ENCODE measurements at places on chromosomes 5 and 9.

GRCh38 chr5:96516631-96517071 is 83.6 kb upstream of the PCSK1 start:
- DNase-seq = no peak

DNA sequence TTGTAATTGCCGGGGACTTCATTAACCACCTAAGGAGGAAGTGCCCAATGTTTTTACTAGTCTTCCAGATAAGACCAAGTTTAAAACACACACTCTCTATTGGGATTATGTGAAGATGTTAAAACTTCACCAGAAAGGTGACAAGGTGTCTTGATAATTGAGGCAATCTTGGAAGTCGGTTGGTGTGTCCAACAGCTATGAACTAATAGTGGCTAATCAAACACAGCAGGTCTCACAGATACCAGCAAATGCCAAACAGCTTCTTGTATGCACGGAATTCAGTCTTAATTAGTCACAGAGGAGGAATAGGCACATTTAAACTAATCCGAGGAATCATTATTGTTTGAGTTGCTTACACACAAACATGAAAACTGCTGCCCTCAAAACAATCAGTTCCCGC is 214.5 kb downstream of the SEC61B start:
- DNase-seq = no peak

DNA sequence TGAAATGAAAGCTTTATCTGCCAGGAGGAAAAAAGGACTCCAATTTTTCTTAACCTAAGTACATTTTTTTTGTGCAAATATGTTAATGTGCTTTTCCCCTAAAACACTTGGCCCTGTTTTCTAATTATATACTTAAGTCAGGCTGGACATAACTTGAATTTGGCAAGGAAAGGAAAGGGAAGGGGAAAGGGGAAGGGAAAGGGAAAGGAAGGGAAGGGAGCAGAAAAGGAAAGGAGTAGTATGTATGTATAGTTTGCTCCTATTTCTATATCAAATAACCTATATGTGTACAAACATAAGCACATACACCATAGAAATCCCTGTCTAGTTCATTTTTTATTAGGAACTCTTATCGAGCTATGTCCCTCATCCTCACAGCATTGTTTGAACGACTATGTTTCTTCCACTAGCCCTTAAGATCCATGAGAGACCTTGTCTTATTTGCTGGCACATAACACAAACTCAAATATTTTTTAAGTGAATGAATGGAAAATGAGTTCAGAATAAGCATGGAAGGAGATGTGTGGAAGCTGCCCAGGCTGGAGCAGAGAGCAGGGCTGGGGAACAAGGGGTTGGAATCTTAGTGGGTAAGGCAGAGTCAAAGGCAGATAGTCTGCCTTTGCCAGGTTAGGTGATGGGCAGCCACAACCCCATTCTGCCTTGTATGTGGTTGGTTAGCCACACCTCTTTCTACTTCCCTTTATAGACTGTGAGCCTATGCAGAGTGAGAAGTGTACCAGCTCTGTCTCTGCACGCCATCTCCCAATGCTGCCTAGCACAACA is 70.0 kb downstream of the KLHL3 start:
- DNase-seq = no peak

DNA sequence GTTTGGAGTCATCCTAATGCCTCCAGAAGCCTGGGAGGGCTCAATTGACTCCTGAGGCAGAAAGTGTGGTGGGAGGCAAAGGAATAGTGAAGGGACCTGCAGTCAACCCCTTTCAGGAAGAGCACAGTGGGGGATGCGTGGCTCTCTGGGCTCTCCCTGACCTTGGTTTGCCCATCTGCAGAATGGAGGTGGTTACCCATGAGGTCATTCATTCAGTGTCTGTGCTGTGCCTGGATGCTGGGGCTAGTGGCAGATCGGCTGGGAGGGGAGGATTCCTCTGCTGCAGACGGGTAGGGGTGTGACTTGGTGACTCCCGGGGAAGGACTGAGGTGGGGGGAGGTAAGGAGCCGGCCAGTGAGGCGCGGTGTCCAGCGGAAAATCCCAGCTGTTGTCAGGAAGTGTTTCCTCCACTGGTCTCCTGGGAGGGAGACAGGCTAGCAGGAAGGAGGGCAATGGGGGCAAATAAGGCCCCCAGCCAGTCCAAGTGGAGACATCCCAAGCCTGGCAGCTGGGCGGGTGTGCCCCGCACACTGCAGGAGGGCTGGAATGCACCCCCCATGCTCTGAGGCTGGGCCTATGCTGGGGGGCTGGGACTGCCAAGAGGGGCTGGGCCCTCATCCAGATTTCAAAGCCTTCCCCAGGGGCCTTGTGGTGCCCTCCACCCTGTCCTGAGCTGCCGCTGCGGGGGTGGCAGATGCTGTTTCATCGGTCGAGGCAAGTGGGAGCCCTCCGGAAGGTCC is 10.9 kb downstream of the CXXC5 start:
- no peak for DNase-seq

DNA sequence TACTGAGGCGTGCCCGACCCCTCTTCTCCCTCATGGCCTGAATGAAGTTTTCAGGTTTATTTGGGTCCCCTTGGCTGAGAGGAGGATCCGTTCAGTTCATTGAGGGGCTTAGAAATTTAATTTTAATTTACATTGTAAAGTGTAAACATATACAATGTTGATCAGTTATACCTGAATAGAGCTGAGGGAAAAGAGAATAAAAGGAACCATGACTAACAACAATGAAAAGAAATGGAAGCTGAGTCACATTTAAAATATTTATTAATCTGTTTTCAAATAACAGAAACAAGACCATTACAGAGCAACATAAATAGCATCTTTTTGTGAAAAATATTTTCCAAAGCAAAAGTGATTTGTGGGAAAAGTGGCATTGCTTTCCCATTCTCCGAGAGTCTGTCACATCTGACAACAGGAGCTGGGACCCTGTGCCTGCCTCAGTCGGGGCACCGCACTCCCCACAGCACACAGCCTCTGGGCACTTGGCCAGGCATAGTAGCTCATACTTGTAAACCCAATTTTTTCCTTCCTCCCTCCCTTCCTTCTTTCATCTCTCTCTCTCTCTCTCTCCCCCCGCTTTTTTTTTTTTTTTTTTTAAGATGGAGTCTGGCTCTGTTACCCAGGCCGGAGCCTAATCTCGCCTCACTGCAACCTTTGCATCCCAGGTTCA is 28.7 kb downstream of the PROP1 start:
- DNase-seq = no peak

DNA sequence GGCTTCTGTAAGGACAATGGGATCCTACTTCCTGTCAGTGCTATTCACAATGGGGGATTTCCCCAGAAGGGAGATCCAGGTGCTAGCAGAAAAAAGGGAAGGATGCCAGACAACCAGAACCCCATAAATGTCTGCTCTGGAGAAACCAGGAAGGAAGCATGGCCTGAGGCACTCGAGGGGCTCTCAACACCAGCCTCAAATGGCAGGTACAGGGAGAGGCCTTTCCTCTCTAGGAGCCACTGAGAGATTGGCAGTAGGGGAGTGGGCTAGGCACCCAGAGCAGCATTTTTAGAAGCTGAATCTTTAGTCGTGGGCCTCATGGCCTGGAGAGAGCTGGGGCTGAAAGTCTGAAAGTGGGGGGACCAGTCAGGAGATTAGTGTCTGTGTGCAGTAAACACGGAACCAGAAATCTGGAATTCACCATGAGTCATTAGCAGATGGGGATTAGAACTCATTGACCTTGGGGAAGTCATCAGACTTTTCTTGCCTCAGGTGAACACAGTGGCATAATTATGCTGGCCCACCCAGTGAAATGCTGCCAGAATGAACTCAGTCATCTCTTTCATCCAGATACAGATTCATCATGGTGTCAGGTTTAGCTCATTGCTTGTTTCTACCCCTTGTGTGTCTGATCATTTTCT is 28.3 kb downstream of the ARHGEF28 start:
- DNase-seq = no peak

- DNase-seq = no peak
Observed at GRCh38 chr9:4293293-4293941, 6.5 kb downstream of the GLIS3 start.

DNA sequence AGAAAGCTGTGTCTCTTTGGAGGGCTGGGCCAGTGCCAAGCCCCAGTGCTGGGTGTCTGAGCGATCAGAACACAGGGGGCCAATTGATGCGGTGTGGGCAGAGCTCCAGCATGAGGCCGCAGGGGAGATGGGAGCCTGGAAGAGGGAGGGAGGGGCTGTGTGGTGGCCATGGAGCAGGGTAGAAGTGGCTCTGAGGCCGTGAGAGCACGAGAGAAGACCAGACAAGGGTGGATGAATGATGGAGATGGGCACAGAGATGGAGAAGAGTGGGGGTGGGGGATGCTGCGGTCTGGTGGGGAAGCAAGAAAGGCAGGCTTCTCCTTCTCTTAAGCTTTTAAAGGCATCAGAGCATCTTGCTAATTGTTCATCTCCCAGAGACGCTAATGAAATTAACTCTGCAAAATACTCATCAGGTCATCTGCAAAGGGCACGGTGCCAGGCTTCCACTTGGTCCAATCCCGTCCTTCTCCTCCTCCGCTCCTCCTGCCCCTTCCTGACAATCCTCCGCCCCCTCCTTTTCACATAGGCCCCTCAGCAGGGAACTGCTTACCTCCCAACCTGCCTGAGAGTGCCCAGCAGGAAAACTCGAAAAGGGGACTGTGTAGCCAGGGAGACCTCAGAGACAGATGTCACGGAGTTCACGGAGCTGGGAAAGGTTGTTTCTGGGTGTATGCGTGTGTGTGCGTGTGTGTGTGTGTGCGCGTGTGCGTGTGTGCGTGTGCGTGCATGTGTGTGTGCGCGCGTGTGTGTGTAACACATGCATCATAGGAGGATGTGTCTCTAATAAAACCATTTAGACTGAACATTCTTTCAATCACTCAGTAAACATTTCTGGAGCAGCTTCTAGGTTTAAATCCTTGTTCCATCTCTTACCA is 7.1 kb upstream of the UNC5A start:
- no peak for DNase-seq

- DNase-seq = no peak
Observed at GRCh38 chr5:148791696-148792095, 34.7 kb upstream of the ADRB2 start.

GRCh38 chr5:96809921-96810320 is 2.2 kb upstream of the ERAP1 start:
- no peak for DNase-seq

DNA sequence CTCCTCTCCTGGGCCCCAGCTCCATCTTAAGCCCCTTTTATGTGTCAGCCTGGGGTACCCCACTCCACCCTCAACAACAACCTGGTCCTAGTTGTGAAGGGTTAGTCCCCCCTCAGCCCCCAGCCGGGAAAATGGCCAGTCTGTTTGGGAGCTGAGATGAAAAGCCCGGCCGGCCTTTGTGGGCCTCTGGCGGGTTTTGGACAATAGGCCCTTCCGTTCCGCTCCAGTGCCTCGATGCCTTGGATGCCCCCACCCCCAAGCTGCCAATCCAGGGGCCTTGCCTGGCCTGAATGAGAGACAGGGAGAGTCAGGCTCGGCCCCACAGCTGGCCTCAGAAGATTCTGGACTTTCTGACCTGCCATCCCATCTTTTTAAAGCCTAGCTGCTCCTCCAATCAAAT is 9.2 kb downstream of the CNTFR start:
- DNase-seq = no peak

GRCh38 chr9:122097679-122098315 is 4.7 kb upstream of the TTLL11 start:
- DNase-seq = no peak

- DNase-seq = no peak
Observed at GRCh38 chr9:101073122-101073521, 44.6 kb downstream of the PLPPR1 start.

DNA sequence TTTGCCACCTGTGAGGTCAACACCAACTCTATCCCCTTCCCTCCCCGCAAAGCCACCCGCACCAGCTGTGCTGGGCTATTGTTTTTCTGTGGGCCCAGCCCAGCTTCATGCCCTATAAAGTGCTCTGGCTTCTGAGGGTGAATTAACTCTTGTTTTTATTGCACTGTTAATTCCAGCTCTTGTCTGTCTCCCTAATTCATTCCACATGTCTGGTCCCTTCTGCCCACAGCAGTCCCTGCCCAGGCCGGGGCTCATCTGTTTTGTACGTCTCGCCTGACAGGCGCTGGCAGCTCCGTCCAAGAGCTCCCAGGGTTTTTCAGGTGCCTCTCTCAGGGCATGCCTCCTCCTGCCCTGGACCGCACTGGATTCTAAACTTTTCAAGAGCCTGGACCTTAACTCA is 118.9 kb downstream of the PDZD2 start:
- DNase-seq = no peak

DNA sequence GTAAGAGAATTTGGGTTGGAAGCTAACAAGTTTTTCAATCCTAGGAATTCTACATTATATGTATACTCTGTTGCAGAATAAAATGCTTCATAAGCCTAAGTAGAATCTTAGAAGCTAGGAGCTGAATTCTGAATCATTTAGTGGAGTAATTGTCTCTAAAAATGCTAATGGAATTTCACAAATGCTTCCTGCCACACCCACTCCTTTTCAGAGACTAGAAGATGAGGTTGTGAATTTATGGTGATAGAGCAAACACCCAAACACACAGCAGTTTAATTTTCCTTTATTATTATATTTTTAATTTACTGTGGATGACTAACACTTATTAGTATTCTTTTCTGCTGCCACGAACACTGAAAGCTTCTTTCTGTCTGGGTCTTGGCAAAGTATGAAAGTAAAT is 208.0 kb upstream of the PDE4D start:
- no peak for DNase-seq

DNA sequence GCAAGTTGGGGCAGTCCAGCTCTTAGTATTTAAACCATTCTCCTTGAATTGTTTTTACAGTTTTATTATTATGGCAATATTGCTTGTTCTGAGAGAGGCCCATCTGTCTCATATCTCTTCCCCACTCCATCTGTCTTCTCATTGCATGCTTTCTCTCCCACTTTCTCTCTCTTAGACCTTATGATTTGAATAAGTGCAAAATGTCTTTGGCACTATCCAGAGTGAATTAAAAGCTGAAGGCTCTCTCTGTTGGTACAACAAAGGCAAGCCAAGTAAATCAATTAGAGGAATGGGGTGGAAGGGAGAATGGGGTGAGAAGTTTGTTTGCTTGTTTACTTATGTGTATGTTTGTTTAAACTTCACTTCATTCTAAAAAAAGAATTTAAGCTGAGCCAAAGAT is 195.3 kb upstream of the RFX3 start:
- no peak for DNase-seq

- no peak for DNase-seq
Observed at GRCh38 chr5:32840606-32841005, 129.5 kb downstream of the NPR3 start.

- DNase-seq = no peak
Observed at GRCh38 chr9:105993116-105993854, 298.9 kb downstream of the TMEM38B start.

DNA sequence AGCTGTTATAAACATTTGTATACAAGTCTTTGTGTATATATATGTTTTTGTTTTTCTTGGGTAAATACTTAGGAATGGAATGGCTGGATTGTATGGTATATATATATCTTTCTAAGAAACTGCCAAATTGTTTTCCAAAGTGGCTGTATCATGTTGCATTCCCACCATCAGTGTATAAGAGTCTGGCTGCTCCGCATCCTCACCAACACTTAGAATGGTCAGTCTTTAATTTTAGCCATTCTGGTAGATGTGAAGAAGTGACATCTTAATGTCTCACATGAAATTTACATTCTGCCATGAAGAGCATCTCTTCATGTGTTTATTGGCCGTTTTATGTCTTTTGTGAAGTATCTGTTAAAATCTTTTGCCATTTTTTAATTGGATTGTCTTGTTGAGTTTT is 31.9 kb downstream of the GALNT10 start:
- DNase-seq = no peak
